ENCODE measurements at places on chromosomes 2 and 18.

- no peak for DNase-seq
Measured at GRCh38 chr2:47076126-47076506, 79.0 kb downstream of the STPG4 start.

DNA sequence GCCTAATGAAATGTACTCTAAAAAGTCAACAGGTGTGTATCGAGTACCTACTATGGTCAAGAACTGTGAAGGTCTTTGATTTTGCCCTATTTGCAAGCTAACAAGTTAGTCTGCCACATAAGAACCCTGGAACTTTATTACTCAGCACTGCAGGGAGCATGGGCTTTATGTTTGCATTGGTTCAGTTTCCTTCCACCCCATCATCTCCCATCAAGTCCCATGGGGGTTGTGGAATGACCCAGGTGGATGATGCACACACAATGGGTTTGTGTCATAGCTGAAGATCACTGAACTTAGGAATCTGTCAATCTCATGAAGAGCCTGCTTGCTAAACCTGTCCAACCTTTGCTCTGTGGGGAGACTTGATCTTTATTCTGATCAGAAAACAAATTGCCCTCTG, 265.5 kb downstream of the RPRM start:
- no peak for DNase-seq

GRCh38 chr2:212897296-212897695, 254.1 kb downstream of the IKZF2 start:
- DNase-seq, result no peak

- no peak for DNase-seq
Measured at GRCh38 chr2:74632939-74633312, 15.2 kb downstream of the M1AP start.

Measured in HCEC 1CT (cell line).